NCI-H1694 treated with DMSO at 0.1 percent for 48 hours (cell line): ENCODE measurements at places on chromosomes 12 and 14.

DNA sequence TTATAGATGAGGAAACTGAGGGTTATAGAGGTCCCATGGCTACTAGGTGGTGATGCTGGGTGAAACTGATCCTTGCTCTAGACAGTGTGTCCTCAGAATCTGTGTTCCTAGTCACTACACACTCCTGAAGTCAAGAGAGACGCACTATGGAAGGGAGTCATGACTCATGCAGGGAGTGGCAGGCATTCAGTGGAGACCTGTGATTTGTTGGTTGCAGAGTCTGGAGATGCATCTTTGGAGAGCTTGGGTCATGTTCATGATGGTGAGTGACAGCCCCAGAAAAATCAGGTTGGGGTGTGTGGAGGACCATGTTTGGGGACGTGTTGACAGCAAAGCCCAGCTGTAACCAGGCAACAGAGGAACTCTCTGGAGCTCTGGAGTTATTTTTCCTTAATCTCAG is 38.0 kb upstream of the FBXO21 start:
- no peak for DNase-seq

DNA sequence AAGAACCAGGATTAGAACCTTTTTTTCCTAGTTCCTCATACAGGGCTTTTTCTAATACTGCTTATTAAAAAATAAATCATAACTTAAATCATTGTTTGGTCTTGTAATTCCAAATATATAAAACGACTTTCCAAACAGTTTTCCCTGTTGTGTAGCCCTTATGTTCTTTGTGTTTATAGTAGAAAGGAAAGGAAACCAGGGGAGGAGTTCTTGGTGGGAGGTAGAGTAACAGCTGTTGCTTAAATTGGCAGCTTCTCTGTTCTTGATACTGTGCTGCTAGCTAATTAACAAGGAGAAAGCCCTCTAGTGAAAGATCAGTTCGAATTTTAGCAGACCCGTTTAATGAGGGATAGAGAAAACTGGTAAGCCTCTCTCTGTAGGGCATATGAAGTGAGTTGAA is 15.0 kb downstream of the SRP54 start:
- peak; percentile 86 for DNase-seq

GRCh38 chr14:58815161-58815701 is 177.5 kb downstream of the DACT1 start:
- DNase-seq = no peak

DNA sequence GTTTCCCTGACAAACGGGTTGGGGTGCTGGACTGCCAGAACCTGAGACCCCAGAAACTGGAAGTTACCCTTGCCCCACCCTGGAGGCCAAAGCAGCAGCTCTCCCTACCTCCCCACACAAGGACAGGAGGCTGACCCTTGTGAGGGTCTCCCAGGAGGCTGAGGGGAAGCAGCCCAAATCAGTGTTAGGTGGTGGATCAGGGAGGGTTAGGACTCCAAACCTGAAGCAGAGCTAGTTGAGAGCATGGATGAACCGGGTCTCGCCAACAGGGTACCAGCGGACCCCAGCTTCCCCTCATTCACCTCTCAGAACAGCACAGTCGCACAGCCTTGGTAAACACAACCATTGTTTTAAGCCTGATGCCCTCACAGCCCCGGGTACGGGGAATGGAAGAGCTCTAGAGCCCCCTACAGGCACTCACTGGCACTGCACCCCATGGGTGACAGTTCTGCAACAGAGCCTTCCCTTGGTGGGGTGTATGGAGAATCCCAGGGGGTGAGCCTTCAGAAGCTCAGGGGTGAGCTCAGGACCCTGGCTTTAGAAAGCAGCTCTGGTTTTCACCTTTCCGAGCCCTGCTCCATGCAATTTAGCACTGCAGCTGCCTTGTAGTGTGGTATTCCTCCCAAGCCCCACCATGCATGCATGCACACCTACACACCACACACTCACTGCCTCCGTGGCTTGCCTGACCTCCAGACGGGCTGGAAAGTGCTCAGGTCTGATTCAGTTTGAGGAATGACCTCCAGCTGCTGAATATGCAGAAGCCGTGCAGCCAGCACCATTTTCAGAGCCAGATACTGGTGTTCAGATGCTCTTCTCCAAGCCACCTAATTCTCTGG is 11.2 kb downstream of the ESRRB start:
- DNase-seq = peak; percentile 90

DNA sequence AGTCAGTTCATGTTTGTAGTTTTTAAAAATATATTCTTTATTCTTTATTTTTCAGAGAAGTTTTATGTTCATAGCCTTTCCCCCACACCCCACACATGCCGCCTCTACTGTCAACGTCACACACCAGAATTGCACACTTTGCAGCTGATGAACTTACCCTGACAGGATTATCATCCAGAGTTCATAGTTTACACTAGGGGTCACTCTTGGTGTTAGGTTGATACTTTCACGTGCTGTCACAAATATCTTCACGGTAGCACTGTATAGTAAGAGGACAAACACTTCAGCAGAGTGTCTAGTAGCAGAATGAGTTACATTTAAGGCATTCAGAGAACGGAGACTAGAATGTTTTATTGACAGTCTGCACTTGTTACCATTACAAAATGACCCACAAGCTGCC is 5.1 kb downstream of the DPPA3 start:
- DNase-seq = no peak

DNA sequence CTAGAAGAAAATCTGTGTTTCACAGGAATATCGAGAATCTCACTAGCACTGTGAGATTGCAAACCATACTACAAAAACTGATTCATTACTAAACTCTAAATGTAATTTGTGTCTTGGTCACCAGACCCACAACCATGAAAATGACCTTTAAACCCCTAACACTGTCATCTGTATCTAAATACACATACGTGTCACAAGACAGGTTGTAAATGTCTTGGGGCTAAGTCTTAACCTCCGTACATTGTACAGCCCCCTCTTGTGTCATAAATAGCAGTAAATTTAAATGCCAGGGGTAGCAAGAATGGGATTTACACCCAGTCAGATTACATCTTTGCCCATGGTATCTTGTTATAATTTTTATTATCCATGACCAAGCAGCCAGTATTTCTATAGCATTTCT is 117.3 kb downstream of the GPR135 start:
- DNase-seq = no peak

DNA sequence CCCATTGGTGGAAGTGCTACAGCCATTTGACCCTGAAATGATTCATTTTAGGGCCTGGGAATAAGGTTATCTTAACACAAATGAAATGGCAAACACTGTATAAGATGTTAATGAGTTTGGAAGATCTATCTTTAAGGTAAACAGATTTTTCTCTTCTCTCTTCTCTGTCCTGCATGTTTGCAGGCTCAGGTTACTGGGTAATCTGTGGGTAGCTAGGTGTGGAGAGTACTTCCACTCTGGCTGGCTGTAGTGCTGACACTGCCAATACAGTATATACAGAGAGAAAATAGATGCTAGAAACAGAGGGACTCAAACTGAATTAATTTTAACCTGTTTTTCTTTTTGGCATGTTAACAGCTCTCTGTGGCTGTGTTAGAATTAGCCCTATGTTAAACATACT is 84.6 kb downstream of the SLC38A6 start:
- DNase-seq = no peak

DNA sequence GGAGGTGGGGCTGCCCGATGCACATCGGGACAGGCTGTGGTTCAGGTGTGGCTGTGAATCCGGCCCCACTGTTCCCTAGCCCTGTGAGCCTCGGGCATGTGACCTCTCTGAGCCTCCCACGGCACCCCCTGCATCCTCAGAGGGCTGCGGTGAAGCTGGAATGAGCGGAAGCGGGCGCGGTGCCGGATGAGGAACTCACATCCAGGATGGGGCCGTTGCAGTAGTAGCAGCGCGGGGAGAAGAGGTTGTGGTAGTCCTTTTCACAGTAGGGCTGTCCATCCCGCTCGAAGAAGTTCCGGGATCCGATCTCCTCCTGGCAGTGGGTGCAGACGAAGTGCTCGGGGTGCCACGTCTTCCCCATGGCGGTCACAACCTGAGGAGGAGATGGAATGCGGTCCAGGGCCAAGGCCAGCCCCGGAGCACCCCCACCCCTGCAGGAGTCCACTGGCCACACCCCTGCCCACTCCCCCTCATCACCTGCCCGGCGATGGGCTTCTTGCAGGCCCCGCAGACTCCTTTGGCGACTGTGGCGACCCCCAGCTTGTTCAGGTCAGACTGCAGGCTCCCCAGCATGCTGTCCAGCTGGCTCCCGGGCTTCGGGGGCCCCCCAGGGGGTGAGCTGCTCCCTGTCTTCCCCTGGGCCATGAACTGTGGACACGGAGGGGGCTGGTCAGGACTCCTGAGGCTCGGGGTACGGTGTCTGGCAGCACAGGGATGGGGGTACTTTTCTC is 13.9 kb upstream of the RPLP0 start:
- no peak for DNase-seq

DNA sequence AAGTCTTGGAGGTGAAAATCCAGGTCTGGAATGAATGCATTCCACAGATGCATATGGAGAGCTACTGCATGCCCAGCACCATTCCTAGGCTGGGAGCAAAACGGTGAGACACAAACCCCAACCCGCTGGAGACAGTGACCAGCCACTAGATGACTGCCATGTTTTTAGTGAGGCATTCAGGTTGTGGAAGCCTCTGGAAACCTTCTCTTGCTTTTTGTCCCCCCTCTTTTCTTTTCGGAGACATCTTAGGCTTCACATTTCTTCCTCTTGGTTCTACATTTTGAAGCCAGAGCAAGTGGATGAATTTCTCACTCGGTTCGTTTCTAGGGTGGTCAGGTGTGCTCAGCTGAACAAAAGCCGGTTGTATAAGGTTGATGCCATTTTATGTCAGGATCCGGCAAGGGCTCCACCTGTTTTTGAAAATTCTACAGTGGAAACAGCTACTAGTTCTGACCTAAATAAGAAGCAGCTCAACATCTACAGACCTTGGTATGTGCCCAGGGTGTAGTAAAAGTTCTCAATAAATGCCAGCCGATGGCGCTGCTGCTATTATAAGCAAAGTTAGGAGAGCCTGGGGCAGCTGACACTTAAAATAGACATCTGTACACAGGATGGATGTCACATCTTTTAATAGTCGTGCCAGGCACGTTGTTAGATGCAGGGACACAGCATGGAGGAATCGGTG is 1.8 kb upstream of the ZNF839 start:
- peak; percentile 98 for DNase-seq

- DNase-seq = no peak
Observed at GRCh38 chr12:131353376-131353775, 357.5 kb upstream of the SFSWAP start.

GRCh38 chr12:48815126-48816110 is 2.9 kb upstream of the CACNB3 start:
- DNase-seq = peak; percentile 54

- no peak for DNase-seq
Observed at GRCh38 chr12:69298947-69299346, 49.2 kb upstream of the LYZ start.

DNA sequence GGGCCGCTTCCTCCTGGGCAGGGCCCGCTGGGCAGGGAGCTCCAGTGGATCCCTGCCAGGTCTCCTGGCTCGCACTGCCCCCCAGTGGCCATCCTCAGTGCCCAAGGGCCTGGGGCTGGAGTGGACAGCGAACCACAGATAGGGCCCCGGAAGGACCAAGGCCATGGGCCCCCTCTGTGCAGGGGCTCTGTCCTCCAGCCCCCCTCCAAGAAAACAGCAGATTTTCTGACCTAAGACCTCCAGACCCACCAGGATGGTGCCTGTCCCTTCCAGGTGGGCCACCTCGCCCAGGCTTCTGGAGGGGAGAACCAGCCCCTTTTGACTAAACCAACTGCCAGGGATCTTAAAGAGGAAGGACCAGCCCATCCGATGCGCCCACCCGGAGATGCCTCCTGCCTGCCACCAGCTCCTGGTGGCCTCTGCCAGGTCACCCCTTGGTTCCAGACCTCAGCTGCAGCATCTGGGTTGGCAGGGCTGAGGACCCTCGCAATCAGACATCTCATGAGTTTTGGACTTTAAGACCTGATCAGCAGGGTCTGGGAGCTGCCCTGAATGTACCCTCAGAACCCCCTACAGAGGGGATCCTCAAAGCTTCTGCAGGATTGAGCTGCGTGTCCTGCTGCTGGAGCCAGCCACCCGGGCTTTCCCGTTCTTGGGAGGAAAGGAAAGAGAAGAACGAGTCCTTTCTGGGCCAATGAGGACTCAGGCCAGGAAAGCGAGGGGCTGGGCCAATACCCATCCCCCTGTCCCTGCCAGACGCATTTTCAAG is 325.8 kb upstream of the DIO3 start:
- peak; percentile 16 for DNase-seq

GRCh38 chr12:23472329-23472971 is 477.0 kb downstream of the SOX5 start:
- no peak for DNase-seq

DNA sequence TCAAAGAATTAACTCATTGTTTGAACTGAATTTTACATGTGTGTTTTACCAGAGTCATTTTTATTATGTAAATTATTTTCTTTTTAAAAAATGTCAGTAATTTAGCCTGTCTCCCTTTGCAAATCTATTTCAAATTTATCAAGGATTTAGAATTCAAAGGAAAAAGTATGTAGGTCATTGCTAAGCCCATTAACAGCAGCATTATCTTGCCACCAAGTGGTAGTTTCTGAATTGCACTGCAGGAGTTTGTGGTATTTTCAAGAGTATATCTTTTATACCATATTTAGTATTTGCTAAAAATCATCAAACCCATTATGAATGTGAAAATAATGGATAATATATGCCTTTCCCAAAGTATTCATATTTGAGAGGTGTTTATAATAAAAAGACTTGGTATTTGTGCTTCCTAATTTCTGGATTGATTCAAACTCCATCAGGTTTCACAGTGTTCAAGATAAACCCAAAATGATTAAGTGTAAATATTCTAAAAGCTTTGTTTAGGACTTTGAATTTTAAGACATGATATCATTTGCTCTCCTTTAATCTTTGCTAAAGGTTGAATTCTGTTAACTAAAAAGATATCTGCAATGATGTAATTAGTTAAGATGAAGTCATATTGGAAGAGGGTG is 711.4 kb downstream of the FSCB start:
- peak; percentile 19 for DNase-seq

DNA sequence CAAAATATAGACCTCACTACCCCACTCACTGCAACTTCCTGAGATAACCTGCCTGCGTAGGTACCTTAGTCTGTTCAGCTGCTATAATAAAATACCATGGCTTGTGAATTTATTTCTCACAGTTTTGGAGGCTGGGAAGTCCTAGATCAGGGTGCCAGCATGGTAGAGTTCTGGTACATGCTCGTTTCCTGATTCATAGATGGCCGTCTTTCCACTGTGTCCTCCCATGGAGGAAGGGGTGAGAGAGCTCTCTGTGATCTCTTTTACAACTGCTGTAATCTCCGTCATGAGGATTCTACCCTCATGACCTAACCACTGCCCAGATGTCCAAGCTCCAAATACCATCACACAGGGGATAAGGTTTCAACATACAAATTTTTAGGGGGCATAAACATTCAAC is 49.7 kb downstream of the KCNA1 start:
- DNase-seq = no peak

DNA sequence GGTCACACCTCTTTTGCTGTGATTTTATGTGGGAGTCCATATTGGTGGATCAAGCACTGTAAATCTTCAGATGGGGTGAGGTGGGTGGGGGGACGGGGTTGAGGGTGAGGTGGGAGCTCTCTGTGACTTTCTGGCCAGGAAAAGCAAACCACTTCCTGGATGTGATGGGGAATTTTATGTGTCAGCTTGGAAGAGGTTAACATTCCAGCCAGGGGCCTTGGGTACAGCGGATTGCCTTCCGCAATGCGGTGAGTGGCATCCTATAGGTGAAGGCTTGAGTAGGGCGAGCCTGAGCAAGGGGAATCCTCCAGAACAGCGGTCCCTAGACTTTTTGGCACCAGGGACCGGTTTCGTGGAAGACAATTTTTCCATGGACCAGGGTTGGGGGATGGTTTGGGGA is 36.2 kb downstream of the DLK1 start:
- DNase-seq = no peak

- no peak for DNase-seq
Observed at GRCh38 chr14:68577802-68578541, 214.9 kb downstream of the ZFP36L1 start.

GRCh38 chr14:96079066-96079465 is 39.9 kb downstream of the C14orf132 start:
- DNase-seq = no peak
